ENCODE measurements at places on chromosomes 2 and 18.

DNA sequence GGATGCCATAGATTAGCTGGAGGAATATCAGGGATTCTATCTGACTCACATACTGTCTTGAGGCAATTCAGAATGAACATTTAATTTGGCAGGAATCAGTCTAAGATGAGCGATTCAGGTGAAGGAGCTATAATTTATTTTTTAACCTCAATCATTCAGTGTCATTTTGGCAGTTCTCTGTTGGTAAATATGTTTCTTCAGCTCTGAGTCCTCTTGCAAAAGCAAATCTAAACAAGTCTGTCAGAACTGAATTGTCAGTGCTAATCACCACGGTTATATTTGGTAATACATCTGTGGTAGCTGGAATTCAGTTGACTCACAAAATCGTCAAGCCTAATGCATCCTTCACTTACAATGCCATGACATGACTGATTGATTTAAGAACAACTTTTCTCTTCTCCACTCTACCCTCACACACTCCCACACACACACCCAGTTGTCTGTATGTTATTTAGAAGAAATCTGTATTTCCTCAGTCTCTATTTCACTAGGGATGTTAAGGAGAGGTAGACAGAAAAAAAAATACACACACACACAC, 516.6 kb upstream of the NXPH2 start:
- DNase-seq, result no peak

DNA sequence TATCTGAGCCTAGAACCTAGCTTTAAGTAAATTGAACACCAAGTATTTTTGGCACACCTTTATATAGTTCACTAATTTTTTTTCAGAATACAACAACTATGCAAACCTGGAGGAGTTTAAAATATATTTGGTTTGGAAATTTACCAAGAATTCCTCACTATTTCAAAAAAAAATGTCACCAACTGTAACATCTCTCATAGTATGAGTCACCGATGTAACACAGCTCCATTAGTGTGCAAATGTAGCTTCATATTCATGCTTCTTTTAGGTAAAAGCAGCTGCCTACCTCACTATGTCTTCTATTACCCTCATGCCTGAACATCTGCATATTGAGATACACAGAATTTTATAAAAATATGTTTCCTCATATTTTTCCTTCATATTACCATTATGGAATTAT, 80.5 kb downstream of the NRXN1 start:
- no peak for DNase-seq

DNA sequence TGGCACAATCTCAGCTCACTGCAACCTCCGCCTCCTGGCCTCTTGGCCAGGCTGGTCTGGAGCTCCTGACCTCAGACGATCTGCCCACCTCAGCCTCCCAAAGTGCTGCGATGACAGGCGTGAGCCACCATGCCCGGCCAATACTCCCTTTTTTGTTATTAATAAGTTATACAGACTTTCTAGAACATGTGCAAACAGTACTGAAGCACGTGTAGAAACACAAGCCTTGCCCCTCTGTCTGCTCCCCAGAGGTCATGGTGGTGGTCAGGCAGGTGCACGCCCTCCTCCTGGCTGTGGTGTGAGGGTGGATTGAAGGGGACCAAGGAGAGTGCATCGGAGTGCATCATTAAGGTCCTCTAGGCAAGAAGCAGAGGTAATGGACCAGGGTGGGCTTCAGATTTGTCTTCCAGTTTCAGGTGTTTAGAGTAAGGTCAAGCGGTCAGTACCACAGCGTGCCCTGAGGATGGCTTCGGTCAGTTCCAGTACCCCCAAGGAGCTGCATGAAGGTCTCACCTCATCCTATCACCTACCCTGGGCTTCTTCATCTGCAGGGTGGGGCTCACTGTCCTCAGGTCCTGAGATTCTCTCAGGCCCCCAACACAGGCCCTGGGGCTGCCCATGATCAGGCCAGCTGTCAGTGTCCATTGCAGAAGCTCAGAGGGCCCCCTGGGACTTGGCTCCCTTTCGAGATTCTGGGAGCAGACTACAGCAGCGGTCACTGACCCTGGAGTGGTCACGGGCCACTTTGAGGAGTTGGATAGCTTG, 124.3 kb downstream of the GLI2 start:
- DNase-seq, result no peak

GRCh38 chr2:20282916-20283592, 58.1 kb upstream of the SDC1 start:
- DNase-seq, result no peak

- no peak for DNase-seq
Observed at GRCh38 chr2:189782221-189782671, 1.9 kb downstream of the ORMDL1 start.

Measured in nephron progenitor cell (in vitro differentiated cells).